ENCODE measurements at places on chromosomes 16 and 17. TPM values are rescaled to one million over a fixed set of nuclear protein-coding genes. Genes with fewer than 3 reads are reported as not detected.

DNA sequence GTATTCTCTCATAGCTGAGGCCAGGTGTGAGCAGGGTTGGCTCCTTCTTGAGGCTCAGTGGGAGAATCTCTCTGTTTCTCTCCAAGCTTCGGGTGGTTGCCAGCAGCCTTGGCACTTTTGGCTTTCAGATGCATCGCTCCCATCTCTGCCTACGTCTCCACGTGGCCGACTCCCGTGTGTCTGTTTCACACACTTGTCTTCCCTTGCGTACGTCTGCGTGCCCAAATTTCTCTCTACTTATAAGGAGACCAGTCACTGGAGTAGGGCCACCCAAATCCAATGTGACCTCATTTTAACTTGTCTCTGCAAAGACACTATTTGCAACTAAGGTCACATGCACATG is 14.7 kb downstream of the OSBPL7 start:
- DNase-seq, result no peak

- DNase-seq, result no peak
Observed at GRCh38 chr16:81627024-81627423, 152.1 kb upstream of the PLCG2 start.

- DNase-seq, result no peak
Observed at GRCh38 chr17:44219108-44219615, 313 bp downstream of the UBTF start.

DNA sequence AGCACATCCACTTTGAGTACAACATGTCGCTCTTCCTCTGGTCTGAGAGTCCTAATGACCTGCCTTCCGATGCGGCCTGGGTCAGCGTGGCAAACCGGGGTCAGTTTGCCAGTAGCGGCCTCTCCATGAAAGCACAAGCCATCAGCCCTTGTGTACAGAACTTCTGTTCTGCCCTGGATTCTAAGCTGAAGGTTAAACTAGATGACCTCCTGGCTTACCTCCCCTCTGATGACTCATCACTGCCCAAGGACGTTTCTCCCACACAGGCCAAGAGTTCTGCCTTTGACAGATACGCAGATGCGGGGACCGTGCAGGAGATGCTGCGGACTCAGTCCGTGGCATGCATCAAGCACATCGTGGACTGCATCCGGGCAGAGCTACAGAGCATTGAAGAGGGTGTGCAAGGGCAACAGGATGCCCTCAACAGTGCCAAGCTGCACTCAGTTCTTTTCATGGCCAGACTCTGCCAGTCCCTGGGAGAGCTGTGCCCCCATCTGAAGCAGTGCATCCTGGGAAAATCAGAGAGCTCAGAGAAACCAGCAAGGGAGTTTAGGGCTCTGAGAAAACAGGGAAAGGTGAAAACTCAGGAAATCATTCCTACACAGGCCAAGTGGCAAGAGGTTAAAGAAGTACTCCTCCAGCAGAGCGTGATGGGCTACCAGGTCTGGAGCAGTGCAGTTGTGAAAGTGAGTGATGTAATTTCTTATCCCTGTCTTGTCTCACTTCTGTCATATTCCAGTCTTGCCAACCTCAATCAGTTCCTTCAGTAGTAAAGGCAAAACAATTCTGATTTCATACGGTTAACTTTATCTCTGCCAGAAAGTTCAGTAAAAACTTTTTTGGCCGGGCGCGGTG is 8.6 kb downstream of the COG1 start:
- DNase-seq, result no peak

GRCh38 chr17:17088086-17088485 is 45.8 kb downstream of the MPRIP start:
- no peak for DNase-seq

GRCh38 chr17:57744195-57745170 is 616 bp downstream of the CCDC182 start:
- no peak for DNase-seq

GRCh38 chr16:2208308-2208707 is 2.4 kb downstream of the BRICD5 start:
- DNase-seq, result no peak

The PYY gene
- total RNA-seq, result not detected
